Renal pelvis (tissue), 12 donors: ENCODE measurements at places on chromosomes 5 and 9. TPM values are rescaled to one million over a fixed set of nuclear protein-coding genes. Genes with fewer than 3 reads are reported as not detected.

The PTPRD gene
- polyA plus RNA-seq: 122 TPM

DNA sequence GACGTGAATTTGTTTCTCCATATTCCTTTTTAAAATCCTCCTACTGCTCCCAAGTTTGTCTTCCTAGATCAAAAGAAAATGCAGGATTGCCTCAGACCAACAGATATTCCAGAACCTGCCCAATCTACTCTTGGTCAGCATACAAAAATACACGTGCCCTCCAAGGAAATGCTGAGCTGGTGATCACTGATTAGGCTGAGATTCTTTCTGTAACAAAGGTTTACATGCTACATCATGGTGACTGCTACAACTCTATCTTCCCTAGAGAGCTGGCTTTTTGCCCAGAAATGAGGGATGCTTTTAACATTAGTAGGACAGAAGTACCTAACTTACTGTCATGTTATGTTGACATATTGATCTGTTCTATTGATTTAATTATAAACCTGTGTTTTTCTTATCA lies 35.5 kb downstream of the OR2Y1 start:
- no peak for DNase-seq

The SARDH gene
- polyA plus RNA-seq: 12.9 TPM

- no peak for DNase-seq
Measured at GRCh38 chr5:107477492-107477891, 193.2 kb downstream of the EFNA5 start.

DNA sequence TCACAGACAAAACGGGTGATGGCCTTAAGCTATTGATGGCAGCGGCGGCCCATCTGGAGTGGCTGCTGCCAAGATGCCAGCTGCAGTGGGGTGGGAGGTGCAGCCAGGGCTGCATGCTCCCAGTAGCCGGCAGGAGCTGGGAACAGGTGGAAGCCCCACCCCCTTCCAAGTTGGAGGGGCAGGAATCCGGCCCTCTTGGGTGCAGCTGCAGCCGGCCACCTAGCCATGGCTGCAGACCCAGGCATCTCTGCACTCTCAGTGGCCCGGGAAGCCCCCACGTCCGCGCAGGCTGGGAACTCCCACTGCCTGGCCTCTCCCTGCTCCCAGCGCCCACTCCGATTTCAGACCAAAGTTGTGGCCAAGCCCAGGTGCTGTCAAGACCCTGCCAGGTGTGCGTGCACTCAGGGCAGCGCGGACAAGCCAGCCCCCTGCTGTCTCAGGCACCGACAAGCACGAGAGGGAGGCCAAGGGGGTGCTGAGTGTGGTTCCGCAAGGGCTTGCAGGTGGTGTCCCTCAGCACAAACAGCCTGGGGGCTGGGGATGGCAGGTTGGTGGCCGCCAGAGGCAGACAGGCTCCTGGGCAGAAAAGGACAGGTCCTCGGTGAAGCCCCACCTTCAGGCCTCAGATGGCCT lies 115.1 kb upstream of the TSLP start:
- no peak for DNase-seq

DNA sequence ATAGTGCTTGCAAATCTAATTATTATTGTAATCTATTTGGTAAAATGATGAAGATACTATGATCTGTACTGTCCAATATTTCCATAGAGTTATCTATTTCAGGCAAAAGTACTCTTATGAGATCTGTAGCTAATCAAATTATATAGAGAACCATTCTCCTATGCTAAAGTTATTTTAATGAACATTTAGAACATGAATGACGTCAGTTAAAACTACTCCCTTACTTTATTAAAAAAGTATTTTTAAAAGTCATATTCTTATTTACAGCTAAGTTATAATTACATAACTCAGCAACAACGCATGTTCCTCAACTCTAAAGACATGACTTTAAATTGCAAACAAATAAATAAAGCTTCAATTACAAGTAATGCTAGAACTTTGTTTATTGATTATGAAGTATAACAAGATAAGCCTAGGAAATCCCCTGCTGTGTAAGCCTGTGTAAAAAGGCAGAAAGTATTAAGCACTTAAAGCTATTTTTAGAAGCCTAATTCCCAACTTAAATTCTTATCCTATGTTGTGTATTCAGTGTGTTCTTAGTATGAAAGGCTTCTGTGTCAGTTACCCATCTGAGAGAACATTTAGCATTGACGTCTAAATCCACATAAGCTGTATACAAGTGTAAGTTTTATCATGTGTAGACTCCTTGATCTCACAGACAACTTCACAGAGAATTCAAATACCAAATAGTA lies 285.7 kb downstream of the HCN1 start:
- no peak for DNase-seq

- DNase-seq: no peak
Measured at GRCh38 chr9:91117474-91117891, 244.2 kb downstream of the AUH start.

GRCh38 chr9:95373069-95373681 lies 55.7 kb upstream of the FANCC start:
- no peak for DNase-seq

- no peak for DNase-seq
Measured at GRCh38 chr9:126211441-126212074, 115.1 kb upstream of the MVB12B start.

The KIF20A gene
- polyA plus RNA-seq: 50.7 TPM

The EDIL3 gene
- polyA plus RNA-seq: 44.6 TPM

DNA sequence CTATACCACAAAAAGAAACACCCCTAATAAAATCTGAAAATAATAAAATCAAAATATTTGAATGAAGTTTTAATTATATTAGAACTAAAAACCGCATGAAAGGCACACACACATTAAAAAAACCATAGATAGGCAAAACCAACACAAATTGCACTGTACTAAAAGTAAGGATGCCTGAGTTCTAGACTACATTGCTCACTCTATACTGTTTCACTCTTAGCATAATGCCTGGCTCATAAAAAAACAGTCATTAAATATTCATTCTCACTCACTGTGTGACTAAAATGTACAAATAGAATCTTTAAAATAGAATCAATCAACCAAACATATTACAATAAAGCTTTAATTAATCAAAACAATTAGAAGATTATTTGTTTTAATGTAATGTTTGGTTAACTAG lies 41.7 kb downstream of the CETN3 start:
- no peak for DNase-seq

- no peak for DNase-seq
Measured at GRCh38 chr5:644509-644908, 32.4 kb downstream of the CEP72 start.

The WDR38 gene
- polyA plus RNA-seq: 0.59 TPM

GRCh38 chr9:110746211-110746930 lies 77.8 kb downstream of the MUSK start:
- no peak for DNase-seq

DNA sequence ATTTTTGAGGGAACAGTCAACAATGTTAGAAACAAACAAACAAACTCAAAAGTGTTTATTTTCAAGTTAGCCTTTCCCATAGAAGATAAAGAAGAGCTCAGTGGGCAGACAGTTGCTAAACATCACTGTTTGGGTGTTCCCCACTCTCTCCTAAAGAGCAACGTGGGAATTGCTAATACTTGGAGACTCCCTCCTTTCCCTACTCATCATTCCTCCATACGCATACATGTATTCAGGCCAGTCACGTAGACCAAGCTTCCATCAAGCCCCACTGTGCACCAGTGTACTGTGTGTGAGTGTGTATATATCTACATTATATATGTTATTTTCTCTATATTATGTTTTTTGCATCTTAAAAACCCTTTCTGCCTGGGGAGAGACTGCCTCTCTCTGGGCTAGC lies 115.0 kb upstream of the EGFLAM start:
- no peak for DNase-seq

The EMB gene
- polyA plus RNA-seq: 3.5 TPM

DNA sequence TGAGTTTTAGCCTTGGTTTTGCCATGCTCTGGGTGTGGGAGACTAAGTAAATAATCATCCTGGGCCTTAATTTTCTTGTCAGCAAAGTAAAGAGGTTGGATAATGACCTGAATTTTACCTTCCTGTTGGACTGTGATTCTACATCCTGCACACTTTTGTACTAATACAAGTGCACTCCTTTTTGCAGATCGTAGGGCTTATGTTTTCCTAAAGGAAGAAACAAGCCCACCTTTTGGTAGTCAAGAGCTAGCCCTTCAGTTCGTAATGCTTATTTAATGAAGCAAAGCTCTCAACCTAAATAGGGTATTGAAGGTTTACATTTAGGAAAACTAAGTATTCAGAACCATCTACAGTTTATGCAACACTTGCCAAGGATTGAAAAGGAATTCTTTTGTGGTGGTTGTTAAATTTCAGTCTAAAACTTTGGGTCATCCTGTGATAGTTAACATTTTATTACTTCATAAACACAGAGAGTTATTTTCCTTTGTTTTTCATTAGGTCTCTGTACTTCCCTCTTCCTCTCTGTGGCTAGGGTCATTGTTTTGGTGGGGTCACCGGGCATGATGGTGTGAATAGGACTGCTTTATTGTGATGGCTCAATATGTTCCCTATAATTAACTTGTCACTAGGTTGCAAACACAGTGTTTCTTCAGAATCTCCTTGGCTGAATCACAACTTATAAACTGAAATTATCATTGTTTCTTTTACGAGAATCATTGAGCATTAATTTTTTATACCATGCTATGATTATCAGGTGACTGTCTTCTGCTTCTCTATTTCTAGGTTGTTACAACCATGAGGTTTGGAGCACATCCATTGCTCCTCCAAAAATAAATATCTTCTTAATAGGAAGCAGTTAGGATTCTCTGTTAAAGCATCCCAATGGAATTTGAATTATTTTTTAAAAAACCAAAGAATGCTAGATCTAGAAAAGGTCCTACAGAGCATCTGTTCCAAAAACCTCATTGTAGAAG lies 28.5 kb downstream of the SPINK5 start:
- DNase-seq: no peak

GRCh38 chr5:163586531-163586956 lies 81.1 kb downstream of the MAT2B start:
- no peak for DNase-seq

The PIP5KL1 gene
- polyA plus RNA-seq: 2.9 TPM

GRCh38 chr9:128643519-128644300 lies 12.9 kb downstream of the DYNC2I2 start:
- DNase-seq: no peak

The CCL27 gene
- 0.95 TPM for polyA plus RNA-seq

DNA sequence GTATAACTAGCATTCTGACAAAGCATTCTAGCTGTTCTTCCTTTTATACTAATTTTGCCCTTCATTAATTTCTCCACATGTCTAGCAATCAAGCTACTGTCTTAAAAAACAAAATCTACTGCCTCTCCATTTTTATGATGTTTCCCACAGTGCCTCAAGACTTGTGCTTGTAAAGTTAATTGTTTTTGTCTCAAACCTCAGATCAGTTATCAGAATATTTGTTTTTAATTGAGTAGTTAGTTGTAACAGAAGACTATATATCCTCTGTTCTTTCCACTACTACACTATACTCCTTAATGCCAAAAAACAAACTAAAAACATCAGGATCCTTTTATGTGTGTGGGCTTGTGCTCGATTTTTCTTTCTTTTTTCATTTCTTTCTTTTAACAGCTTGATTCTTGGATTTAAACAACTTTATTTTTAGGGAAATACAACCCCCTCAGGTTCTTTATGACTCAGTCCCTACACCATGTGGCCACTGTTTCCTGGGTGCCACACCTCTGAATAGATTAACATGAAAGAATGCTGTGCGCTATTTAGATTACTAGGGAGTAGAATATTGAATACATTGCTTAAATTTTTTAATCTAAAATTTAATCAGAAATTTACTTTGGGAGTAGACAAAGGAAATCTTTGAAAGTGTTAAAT lies 1.2 kb downstream of the ASPN start:
- DNase-seq: no peak

DNA sequence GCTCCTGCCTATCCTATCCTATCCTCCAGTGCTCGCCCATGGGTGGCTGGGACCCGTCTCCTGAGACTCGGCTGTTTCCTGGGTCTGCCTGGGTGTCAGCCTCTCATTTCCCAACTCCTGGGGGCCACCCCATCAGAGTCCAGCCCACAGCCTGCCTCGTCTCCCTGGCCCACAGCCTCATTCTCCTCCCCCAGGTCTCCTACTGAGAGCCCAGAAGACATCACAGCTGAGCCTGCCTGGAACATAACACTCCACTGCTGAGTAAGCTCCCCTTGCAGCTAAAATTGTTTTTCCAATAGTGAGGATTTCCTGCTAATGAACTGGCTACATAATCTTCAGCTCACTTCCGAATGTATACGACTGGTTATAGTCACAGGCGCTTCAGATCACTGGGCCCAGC lies 95.3 kb downstream of the TTLL11 start:
- DNase-seq: no peak

The EFCAB9 gene
- not detected for polyA plus RNA-seq

GRCh38 chr9:80664327-80665210 lies 1024.8 kb downstream of the TLE1 start:
- DNase-seq: no peak

- no peak for DNase-seq
Measured at GRCh38 chr9:136122425-136123383, 4.0 kb upstream of the TMEM250 start.

GRCh38 chr9:34715639-34716215 lies 5.8 kb upstream of the CCL21 start:
- no peak for DNase-seq

The PCDHGA11 gene
- polyA plus RNA-seq: 6.3 TPM

DNA sequence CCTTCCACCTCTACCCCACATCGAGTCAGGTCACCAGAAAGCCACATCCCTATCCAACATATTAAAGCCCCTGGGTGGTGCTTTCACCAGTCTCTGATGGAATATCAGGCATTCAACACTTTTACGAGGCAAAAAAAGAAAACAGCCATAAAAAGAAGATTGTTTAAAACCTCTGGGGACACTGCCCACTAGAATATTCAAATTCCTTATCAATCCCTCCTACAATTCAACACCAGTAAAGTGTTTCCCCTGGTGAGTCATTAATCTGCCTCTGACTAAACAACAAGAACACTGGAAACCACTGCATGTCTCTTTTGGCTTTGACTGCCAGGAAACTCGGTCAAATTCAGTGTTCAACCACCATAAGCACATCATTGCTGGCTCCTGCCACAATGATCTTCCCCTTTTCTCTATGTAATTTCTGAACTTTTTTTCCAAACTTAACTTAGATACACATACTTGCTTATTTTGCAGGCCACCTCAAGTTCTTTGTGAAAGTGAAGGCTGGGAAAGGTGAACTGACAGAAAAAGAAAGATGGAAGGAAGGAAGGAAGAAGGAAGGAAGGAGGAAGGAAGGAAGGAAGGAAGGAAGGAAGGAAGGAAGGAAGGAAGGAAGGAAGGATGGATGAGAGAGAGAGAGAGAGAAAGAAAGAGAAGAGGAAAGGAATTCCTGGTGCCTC lies 105.3 kb downstream of the PAX5 start:
- no peak for DNase-seq
